ENCODE measurements at places on chromosomes 1 and 21.
A peak's percentile ranks its signal among the peaks of the same experiment; 100 is the strongest.

DNA sequence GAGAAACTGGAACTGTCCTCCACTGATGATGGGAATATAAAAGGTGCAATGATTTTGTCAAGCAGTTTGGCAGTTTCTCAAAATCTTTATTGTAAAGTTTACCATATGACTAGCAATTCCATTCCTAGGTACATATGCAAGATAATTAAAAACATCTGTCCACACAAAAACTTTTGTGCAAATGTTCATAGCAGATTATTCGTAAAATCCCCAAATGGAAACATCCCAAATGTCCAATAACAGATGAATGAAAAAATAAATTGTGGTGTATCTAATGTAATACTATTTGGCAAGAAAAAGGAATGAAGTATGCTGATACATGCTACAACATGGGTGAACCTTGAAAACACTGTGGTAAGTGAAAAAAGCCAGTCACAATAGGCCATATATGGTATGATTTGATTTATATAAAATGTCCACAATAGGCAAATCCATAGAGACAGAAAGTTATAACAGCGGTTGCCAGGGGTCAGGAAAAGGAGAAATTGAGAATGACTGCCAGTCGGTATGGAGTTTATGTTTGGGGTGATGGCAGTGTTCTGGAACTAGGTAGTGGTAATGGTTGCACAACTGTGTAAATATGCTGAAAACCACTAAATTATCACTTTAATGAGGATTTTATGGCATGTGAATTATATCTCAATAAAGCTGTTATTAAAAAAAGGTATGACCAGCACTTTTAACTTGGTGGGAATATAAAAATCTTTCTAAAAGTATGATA is 81.7 kb upstream of the BEND5 start:
- DNase-seq = no peak

- no peak for DNase-seq
Observed at GRCh38 chr1:107389410-107390396, 248.9 kb downstream of the NTNG1 start.

DNA sequence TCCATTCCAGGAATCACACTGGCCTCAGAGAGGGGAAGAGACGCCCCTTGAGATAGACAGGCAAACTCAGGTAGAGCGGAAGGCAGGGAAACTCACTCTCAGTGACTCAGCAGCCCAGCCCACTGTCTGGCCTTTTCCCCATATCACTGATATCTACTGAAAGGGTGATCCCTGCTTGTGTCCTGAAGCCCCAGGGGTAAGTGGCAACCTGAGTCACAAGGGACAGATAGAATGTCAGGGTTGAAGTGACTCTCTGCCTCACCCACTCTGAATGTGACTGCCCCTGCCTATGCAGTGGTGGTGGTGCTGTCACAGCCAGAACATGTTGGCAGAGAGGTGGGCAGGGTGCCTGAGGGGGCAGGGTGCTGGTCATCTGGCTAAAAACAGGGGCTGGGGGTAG is 157.5 kb upstream of the FGGY start:
- DNase-seq = no peak

DNA sequence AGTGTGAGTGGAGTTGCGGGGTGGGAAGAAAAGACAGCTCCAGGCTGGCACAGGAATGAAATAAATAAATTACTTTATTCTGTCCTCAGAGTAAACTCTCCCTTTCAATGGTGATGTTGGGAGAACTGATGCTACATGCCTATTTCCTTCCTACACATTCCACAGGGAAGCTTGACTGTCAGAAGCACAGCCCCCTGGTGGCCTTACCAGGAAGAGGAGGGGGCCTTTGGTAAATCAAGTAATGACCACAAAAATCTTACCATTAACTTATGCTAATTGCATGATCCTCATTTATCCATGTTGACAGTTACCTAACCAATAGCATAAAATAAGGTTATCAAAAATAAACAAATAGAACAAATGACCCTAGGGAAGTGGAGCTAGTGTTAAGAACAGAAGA is 605.0 kb upstream of the PKN2 start:
- no peak for DNase-seq

- no peak for DNase-seq
Observed at GRCh38 chr1:51840743-51841461, 37.6 kb downstream of the NRDC start.

DNA sequence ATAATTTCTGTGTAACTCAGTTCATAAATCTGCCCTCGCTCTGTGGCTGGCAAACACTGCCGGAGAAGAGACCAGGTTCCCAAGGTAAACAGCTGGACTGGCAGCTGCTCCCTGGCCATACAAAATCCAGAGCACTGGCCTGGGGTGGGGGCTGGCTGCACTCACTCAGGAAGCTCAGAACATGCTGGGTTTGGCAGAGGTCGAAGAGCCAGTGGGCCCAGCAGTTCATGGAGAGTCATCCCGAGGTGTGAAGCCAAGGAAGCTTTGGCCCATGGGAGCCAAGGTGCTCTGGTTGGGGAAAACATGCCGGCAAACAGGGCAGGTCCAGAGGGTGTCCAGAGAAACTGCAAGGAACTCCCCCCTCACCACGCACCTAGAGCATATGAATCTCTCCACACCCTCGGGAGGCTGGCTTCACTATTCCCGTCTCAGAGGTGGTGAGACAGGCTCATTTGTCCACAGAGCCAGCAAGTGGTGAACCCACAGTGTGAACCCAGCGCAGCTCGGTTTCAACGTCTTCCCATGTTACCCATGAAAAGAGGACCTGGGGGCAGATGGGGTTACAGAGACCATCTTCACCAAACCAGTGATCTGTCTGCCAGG is 102.4 kb downstream of the DMRTB1 start:
- DNase-seq = peak; percentile 26

- DNase-seq = no peak
Observed at GRCh38 chr1:227131193-227131592, 187.1 kb downstream of the CDC42BPA start.

GRCh38 chr1:234914606-234915290 is 213.9 kb downstream of the TOMM20 start:
- no peak for DNase-seq

GRCh38 chr1:2587071-2587859 is 688 bp downstream of the PRXL2B start:
- no peak for DNase-seq
